ENCODE measurements at places on chromosomes 5 and 9. TPM values are rescaled to one million over a fixed set of nuclear protein-coding genes. Genes with fewer than 3 reads are reported as not detected.

Gene SLC46A2
- polyA plus RNA-seq: 87.0 TPM

Gene RASEF
- polyA plus RNA-seq: not detected

Gene BSPRY
- polyA plus RNA-seq: 0.16 TPM

Gene FREM1
- polyA plus RNA-seq: not detected

Gene PKD2L2
- polyA plus RNA-seq: 0.08 TPM

Gene CMYA5
- not detected for polyA plus RNA-seq

Gene DENND1A
- polyA plus RNA-seq: 73.0 TPM

Gene RMRP
- polyA plus RNA-seq: 13.3 TPM

Gene PCDH1
- polyA plus RNA-seq: not detected

Gene SLCO4C1
- polyA plus RNA-seq: 3.9 TPM

Gene DNLZ
- polyA plus RNA-seq: 20.5 TPM

Gene ANXA2R
- 3.1 TPM for polyA plus RNA-seq
